GM12864 (cell line): ENCODE measurements at places on chromosomes 12 and 14.

DNA sequence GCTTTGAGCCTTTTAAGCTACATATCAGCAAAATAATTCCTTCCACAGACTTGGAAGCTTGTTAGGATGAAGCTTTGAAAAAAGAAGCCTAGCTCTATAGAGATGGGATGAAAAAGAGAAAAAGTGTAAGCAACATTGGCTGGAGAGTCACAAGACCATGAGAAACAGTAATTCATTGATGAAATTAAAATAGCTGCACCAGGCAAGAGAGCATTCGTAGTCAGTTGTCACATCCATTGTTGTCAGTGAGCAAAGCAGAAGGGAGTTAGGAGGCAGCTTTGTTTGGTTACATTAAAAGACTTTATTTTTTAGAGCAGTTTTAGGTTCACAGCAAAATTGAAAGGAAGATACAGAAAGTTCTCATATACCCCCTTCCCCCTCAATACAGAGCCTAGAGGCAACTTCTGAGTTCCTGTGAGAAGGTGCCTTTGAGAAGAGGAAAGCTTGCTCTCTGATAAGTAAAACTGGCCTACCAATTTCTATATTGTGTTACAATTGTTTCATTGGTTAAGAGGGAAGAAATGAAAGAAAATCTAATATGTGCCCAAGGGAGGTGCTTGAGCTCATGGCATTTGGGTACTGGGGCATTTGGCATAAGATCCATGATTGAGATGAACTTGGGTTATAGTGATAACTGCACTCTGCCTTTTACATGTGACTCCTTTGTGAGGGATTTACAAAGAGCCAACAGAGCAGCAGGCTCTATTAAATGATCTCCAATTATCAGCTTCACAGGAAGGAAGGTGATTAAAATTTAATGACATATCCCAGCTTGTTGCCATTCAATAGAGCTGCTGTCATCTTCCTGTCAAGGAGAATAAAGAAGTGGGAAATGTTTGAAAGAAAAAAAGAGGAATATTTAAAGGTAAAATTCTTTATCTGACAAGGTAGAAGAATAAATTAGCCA, 361.3 kb upstream of the TMTC1 start:
- no peak for DNase-seq

DNA sequence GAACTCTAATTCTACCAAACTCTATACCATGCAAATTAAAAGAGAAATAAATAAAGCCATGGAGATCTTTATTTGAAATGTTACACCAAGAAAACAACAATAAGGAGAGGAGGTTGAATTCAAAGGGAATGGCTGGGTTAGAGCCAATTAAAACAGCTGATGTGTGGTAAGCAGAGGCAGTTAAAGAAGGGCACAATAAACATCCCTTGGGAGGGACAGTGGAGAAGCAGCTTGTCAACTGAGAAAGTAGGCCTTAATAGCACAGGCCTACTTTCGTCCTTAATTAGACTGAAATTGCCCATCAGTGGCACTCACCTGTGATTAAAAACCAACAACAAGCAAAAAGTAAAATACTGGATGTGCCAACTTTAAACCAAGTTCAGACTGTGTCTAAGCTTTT, 16.3 kb upstream of the NAV3 start:
- no peak for DNase-seq

DNA sequence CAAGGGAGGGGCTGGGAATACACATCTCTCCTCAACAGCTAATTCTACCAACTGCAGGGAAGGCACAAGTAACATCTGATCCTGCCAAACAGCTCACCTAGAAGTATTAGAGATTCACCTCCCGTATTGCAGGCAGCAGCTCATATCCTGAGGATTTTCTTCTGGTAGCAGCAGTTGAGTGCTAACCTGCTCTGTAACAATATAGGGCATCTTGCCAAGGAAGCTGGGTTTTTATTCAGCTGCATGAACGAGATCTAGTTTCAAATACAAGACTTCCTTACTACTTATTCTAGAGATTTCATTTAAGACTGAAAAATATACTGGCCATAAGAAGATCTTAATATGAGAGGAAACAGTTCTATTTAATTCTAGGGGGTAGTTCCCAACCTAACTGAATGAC, 261.4 kb upstream of the USP15 start:
- DNase-seq = no peak

- no peak for DNase-seq
These were observed 74.9 kb upstream of the SLCO1C1 start for GRCh38 chr12:20620261-20620660.

GRCh38 chr14:69097974-69098373, 54.9 kb downstream of the DCAF5 start:
- no peak for DNase-seq

DNA sequence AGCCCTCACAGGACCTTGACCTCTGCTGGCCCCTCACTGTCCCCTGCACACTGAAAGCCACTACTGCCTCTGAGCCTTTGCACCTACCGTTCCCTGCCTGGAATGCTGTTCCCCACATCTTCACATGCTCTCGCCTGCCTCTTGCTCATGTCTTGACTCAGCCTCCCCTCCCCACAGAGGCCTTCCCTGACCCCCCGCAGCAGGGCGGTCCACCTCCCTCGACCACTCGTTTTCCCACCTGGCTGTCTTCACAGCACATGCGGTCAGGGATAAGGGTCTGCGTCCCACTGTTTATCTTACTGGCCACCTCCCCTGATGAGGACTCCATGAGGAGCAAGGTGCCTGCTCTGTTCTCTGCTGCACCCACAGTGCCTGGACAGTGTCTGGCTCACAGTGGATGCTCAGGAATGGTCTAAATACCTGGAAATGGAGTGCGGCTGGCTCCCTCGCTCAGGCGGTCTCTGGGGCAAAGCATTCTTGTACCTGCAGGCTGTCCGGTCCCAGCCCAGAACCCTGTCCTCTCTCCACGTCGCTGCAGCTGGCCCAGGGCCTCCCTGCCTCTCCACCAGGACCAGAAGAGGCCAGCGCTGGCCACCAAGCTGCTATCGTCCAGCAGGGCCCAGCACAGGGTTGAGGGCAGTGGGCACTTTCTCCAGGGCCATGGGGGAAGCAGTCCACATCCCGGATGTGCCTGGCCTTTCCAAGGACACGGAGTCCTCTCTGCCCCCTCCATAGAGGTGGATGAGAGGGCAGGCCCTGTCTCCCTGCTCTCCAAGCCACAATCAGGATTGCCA, 107.4 kb downstream of the NCOR2 start:
- no peak for DNase-seq

DNA sequence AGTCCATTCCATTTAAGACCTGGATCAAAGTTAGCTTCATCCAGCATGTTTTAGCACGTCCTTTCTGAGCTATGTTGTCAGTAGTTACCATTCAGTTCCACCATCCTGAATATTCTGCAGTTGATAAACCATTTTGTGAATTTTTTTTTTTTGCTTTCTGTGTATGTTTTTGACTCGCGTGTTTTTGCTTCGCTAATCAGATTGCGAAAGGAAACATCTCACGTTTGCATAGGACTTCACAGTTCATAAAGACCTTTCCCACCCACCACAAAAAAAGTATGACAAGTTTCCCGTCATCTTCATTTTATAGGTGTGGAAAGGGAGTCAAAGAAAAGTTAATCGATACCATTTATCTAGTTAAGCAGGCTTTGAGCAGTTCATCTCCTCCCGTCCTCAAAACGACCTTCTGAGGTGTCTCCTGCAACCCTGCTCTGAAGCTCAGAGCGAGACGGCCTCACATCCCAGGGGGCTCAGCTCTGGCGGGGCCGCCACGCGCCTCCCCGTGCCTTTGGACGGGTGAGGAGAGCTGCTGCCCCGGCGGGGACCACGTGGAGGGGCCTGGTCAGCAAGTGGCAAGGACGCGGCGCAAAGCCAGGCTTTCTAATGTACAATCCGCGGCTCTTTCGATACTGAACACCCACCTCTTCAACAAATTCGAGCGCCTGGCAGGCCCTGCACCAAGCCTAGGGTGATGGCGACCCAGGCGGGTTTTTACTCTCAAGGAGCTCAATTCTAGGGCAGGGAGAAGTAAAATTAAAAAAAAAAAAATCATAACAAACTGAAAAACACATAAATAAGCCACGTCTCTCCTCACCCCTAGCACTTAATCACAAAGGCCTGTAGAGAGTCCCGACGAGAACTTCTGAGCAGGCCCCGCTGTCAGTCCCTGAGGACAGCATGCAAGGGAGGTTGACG, 988 bp upstream of the TMEM263 start:
- no peak for DNase-seq

- no peak for DNase-seq
These were observed 1.2 kb upstream of the GLIPR1L2 start for GRCh38 chr12:75389706-75390105.

GRCh38 chr14:56751471-56751870, 58.8 kb downstream of the OTX2 start:
- no peak for DNase-seq

GRCh38 chr14:61332658-61333029, 11.3 kb downstream of the PRKCH start:
- DNase-seq = no peak

DNA sequence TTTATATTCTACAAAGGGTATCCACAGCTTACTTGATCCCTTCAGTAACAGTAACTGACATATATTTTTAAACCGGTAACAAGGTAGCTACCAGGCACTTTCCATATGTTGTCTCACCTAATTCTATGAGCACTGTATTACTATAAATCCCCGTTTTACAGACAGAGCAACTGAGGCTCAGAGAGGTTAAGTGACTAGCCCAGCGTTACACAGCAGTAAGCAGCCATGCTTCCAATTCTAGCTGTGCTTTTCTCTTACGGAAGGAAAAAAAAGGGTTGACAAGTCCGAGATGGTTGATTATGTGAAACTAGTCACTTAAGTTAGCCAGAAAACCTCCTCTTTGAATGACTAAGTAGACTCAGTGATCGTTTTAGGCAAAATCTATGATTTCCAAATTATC, 187.3 kb upstream of the LHX5 start:
- DNase-seq = no peak

DNA sequence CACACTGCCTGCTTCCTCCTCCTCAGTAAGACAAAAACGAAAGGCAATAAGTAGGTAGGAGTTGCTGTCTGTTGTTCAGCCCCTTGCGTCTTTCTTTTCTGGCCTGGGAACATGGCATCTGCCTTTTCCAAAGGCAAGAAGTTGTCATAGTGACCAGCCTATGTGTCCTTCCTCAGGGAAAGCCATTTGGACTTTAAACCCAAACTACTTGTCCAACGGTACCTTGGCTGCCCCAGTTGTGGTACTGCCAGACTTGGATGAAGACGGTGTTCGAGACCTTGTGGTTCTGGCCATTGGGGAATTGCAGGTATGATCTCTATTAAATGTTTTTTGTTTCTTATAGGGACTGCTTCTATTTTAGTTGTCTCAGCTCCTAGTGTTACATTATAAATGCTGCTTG, 18.5 kb downstream of the FAM234B start:
- no peak for DNase-seq

- DNase-seq = no peak
These were observed 22.4 kb upstream of the PDE1B start for GRCh38 chr12:54526812-54527630.

GRCh38 chr12:73935817-73936216, 601.8 kb upstream of the ATXN7L3B start:
- no peak for DNase-seq

- DNase-seq = peak; percentile 15
These were observed 73.2 kb downstream of the IPO8 start for GRCh38 chr12:30622509-30622908.

DNA sequence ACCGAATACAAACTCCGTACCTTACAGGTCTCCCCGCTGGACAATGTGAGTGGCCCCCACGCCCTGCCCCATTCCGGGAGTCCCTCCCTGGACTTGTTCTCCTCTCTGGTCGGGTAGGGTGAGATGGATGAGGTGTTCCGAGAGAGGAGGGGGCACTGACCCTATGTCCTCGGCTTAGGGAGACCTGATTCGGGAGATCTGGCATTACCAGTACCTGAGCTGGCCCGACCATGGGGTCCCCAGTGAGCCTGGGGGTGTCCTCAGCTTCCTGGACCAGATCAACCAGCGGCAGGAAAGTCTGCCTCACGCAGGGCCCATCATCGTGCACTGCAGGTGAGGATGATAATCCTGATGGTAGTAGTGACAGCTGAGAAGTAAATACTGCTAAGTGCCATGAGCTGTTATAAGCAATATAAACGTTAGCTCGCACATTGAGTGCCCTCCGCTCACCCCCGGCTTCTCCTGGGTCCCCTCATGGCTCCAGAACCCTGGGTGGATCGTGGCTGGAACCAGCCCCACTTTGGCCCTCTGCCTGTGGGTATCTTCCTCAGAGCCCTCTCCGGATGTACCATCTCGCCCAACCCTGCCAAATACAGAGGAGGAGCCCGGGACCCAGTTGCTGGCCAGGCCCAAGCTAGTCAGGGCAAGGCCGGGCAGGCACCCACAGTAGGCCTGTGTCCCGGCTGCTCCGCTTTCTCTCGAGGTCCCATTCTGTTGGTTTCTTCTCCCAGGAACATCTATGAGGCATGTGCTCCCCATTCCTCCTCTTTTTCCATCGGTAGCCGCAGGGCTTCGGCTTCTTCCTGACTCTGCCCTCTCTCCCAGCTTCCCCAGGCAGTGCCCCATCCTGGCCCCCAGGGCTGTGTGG, 6.8 kb downstream of the PTPN6 start:
- DNase-seq = no peak

GRCh38 chr12:124769163-124769530, 94.5 kb downstream of the SCARB1 start:
- DNase-seq = no peak

- no peak for DNase-seq
These were observed 47.2 kb downstream of the ANKRD9 start for GRCh38 chr14:102462391-102462790.

GRCh38 chr14:28143316-28143715, 623.3 kb upstream of the FOXG1 start:
- no peak for DNase-seq

DNA sequence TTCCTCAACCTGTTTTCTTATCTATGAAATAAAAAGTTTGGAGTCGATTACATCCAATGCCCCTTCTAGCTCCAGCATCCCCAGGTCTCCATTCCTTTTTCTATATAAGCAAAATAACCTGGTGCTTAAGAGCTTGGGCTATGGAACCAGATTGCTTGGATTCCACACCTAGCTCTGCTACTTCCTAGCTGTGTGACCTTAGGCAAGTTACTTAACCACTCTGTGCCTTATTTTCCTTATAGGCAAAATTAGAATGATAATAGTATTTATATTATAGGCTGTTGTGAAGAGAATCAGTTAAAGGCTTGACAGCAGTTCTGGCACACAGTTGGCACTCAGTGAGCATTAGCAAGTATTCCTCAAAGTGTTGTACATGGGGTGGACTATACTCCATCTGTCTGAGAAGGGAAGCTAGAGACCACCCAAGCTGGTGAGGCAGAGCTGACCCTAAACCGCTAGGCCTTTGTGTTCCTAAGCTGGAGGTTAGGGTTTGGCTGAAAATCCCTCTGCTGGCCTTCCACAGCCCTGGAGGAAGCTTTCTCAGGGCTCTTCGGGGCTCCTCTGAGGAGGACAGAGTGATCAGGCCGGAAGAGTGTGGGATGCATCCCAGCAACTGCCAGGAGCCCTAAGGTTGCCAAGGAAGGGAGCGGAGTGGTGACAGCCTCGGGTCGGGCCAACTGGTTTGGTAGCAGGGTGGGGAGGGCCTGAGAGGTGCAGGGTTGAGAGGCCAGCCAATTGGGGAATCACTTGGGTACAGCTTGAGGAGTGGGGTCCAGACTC, 6.0 kb upstream of the KRT4 start:
- DNase-seq = no peak

DNA sequence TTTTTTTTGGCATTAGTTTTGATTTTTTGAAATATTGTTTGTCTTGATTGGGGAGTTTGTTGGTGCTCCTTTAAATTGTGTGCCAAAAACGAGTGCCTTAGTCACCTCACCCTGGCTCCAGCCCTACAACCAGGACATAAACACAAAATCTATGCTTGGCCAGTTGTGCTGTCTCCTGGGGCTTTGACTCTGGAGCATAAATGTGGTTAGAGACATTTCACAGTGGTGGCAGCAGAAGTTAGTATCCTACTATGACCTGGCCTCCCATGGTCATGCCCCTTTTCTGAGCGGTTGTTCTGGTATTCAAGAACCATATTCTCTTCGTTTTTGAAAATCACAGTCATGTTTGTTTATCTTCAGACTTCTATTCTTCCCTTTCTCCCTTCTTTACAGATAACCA, 70.7 kb upstream of the PSMA6 start:
- DNase-seq = no peak
